ENCODE measurements at places on chromosomes 2 and 18.

GRCh38 chr2:157339965-157340655 lies 14.5 kb upstream of the ERMN start:
- peak; percentile 42 for DNase-seq

DNA sequence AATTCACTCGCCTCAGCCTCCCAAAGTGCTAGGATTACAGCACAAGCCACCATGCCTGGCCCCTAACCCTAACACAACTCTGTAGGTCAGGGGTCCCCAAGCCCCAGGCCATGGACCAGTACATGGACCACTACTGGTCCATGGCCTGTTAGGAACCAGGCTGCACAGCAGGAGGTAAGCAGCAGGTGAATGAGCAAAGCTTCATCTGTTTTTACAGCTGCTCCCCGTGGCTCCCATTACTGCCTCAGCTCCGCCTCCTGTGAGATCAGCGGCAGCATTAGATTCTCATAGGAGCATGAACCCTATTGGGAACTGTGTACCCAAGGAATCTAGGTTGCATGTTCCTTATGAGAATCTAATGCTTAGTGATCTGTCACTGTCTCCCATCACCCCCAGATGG lies 201.7 kb downstream of the NRP2 start:
- no peak for DNase-seq

DNA sequence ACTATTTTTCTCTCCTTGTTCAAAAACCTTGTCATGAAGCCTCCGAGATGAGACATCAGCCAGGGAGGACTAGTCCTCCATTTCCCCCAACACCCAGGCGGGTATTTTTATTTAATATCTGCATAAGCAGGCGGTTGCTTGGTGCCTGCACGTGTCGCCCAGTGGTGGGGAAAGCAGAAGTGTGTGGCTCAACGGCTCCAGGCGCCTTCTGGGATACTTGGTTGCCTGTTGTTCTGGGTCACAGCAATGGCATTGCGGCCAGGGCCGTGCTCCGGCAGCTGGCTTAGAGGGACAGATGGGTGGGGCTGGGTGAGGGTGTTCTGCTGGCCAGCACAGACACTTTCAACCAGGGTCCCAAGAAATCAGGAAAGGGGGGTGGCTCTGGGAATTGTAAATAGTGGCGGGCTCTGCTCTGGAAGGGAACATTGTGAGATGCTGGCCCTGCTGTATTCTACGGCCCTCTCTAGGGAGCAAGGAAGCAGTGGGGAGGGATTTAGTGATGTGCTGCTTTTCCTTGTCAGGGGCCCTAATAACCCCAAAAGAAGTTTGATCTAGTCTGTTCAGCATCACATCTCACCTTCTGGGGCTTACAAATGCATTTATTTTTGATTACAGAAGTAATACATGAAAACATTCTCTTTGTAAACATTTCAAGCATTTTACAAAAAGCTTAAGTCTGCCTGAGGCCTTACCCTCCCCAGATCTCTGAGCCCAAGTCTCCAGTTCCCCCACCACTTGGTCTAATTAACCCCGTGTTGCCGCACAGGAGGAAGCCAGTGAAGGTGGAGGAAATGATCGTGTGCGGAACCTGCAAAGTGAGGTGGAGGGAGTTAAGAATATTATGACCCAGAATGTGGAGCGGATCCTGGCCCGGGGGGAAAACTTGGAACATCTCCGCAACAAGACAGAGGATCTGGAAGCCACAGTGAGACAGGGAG lies 1.1 kb downstream of the VAMP8 start:
- no peak for DNase-seq

- no peak for DNase-seq
Measured at GRCh38 chr2:224276251-224276650, 125.7 kb downstream of the FAM124B start.

DNA sequence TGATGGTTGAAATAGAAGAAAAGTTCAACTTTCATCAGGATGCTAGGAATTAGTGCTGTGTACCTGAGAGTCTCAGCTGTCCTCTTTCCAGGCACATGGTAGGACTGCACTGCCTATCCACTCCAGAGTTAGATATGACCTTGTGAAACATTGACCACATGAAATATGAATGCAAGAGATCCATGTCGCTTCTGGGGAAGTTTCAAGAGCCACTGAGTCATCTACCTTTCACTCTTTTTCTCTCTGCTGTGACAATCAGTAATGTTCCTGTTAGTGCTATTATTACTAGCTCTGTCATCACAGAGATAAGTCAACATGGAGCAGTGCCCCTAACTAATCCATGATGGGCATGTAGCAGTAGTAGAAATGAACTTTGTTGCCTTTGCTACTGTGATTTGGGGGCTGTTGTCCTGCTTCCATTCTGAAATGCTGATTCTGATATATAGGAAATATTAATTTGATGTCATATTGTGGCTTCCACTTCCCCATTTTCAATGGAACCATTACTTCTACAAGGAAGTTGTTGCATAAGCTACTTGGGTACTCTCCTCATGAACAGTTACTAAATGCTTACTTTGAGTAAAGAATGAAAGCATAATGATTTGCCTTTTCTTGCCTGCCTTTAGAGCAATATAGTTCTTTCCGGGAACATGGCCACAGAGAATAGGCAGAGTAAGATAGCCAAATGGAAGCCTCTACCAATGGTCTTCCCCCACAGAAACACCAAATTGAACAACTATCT lies 192.8 kb upstream of the ZNF521 start:
- DNase-seq, result no peak

- DNase-seq, result no peak
Measured at GRCh38 chr2:136021406-136021805, 36.0 kb upstream of the DARS1 start.

- DNase-seq, result no peak
Measured at GRCh38 chr2:3968736-3969135, 265.4 kb downstream of the DCDC2C start.

DNA sequence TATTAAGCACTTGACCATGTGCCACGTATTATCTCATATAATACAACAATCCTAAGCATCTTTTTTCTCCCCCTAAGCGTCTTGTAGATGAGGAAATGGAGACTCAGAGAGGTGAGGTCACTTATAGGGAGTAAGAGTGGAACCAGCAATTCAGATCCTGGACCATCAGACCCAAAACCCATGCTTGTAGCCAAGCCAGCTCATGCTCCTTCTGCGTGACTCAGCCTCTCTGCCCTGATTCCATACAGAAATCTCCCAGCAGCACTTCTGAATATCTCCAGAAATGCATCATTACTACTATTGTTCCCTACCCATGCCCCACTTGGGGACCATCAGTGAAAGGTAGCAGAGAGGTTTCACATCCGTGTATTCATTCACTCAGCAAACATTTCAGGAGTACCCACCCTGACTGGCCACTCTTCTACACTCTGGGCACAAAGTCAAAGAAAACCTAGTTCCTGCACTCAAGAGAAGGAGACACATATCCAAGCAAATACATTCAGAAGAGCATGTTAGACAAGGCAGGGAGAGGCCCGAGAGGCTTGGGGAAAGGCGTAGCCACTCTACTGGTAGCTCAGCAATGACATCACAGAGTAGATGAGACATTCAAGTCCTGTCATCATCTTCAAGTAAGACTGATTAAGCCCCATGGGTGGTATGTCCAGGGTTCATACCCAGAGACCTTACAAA lies 141.9 kb downstream of the MTCL1 start:
- peak; percentile 39 for DNase-seq

DNA sequence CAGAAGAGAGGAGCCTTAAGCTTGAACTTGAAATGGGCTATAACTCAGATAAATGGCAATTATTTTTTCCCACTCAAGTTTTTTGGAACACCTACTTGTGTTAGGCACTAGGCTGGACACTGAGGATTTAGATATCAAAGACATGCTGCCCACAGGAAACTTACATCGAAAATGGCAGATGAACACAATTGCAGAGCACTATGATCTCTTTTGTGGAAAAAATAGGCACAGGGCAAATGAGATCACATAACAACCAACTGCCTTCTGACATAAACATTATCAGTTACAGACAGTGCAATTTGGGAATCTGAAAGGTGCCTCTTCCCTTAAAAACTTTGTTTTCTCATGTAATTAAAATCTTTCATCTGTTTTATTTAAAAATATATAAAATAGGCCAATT lies 3.8 kb upstream of the IRS1 start:
- no peak for DNase-seq

DNA sequence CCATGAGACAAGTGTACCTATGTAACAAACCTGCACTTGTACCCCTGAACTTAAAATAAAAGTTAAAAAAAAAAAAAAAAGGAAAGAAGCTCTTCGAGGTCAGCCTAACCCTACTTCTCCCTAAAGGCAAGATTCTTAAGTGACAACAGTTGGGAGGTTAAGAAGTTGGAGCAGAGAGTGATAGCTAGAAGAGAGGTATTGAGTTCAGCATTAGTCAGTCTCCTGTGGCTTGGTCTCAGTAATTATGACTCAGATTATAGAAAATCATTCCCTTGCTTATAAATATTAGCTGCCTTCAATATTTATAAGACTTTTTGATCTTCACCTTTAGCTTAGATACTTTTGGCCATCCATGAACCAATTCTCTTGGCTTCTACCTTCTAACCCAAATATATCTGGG lies 926.8 kb upstream of the SLC39A10 start:
- DNase-seq, result no peak

- DNase-seq, result no peak
Measured at GRCh38 chr18:63438181-63438580, 15.9 kb upstream of the VPS4B start.

GRCh38 chr2:126835831-126836230 lies 62.9 kb upstream of the TEX51 start:
- DNase-seq, result no peak

- DNase-seq, result no peak
Measured at GRCh38 chr18:26059357-26059756, 31.1 kb downstream of the SS18 start.

GRCh38 chr2:74792282-74792681 lies 41.6 kb upstream of the HK2 start:
- DNase-seq, result no peak

Measured in astrocyte of the spinal cord (primary cell).